Forelimb muscle (tissue), 1 donor: ENCODE measurements at places on chromosomes 4 and X. TPM values are rescaled to one million over a fixed set of nuclear protein-coding genes. Genes with fewer than 3 reads are reported as not detected.

The ARMCX4 gene
- 68.0 TPM for polyA plus RNA-seq

The CCKAR gene
- polyA plus RNA-seq = not detected

The PLAC8 gene
- polyA plus RNA-seq = 1.6 TPM

The TAF7L gene
- 0.25 TPM for polyA plus RNA-seq

The FDCSP gene
- 1.5 TPM for polyA plus RNA-seq

The HSFX3 gene
- 1.1 TPM for polyA plus RNA-seq

DNA sequence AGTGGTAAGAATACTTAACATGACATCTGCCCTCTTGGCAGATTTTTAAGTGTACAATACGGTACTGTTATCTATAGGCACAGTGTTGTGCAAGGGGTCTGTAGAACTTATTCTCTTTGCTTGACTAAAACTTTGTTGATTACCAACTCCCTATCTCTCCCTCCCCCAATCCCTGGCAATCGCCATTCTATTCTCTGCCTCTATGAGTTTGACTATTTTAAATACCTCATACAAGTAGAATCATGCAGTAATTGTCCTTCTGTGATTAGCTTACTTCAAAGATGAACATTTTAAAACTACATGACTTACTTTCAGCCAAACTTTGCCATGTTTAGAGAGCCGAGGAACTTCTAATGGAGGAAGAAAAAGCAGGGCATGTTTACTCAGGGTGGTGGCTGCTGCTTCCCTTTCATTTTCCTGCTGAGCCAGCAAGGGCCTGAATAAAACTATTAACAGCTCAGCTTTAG lies 62.4 kb downstream of the APOO start:
- no peak for DNase-seq

GRCh38 chr4:94298725-94299252 lies 43.8 kb downstream of the HPGDS start:
- DNase-seq = no peak

- DNase-seq = no peak
Observed at GRCh38 chr4:127579821-127580220, 52.9 kb upstream of the INTU start.

GRCh38 chr4:162682651-162683050 lies 484.0 kb downstream of the NAF1 start:
- DNase-seq = no peak

- DNase-seq = no peak
Observed at GRCh38 chrX:45807572-45808425, 607.1 kb upstream of the DIPK2B start.
